ENCODE measurements at places on chromosomes 1 and 21. TPM values are rescaled to one million over a fixed set of nuclear protein-coding genes. Genes with fewer than 3 reads are reported as not detected.

CYYR1 gene
- 4.5 TPM for total RNA-seq

KIF26B gene
- total RNA-seq, result 2.3 TPM

CAPN8 gene
- not detected for total RNA-seq

MTHFR gene
- total RNA-seq, result 31.6 TPM

HPCAL4 gene
- total RNA-seq, result 1.1 TPM

KCNK1 gene
- total RNA-seq, result 1.4 TPM

FCGR3B gene
- total RNA-seq, result 4.3 TPM

PPP1R8 gene
- 36.5 TPM for total RNA-seq

PODN gene
- 200 TPM for total RNA-seq

RAVER2 gene
- total RNA-seq, result 17.5 TPM

CHODL gene
- 8.2 TPM for total RNA-seq

AMY1C gene
- not detected for total RNA-seq

DNA sequence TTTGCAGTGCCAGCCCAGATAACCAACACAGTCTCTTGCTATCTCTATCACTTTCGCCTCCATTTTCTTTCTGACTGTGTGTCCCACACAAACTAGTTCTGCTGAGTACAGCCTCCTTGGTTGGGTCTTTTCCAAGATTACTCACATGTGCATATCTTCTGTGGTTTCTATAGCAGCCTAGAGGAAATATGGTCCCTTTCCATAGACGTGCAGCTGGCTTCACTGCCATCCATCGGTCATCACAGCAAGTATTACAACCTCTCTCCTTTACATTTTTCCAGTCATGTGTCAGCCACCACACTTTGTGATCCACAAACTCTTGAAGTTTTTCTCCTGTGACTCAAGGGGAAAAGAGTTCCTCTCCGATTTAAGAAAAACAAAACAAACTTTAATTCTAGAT, 893.4 kb upstream of the ADGRL4 start:
- no peak for DNase-seq
- no peaks in the 10 kb centered on the region for H3K27me3 ChIP-seq
- H3K4me3 ChIP-seq, result no peak overlapping the region
- H3K4me1 ChIP-seq, result no peaks in the 10 kb centered on the region

GRCh38 chr1:235841938-235842545, 24.7 kb downstream of the LYST start:
- peaks cover 23% of the 10 kb centered on the region for H3K4me1 ChIP-seq
- DNase-seq, result no peak
- H3K4me3 ChIP-seq, result no peak overlapping the region
- no peaks in the 10 kb centered on the region for H3K27me3 ChIP-seq
- H3K27ac ChIP-seq, result no peak overlapping the region

DNA sequence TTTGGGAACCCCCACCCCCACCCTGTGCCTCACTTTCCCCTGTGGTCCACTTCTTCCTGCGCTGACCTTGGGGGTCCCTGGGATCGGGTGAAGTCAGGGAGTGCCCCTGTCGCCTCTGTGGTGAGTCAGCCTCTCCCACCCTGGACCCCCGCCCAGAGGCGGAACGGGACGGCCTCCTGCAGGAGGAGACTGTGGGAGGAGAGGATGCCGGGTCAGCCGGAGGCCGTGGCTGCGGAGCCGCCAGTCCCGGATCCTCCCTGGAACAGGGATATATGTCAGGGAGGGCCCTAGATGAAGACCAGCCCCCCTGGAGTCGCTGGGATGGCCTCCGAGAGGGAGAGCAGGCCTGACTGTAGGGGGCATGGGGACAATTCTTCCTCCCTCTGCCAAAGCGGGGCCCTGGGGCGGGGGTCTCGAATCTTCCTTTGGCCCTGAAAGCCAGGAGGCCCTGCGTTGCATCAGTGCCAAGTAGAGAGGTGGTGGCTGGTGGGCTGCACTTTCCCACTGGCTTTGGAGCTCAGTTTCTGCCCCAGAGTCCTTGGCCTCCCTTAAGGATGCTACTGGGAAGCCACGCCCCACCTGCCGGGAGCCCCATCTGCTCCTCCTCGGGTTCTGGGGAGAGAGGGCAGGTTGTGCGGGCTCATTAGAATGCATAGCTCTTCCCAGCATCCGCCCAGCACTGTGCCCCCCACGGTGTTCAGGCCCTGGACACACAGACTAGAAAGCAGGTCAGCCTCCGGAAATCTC, 930 bp downstream of the ARHGEF10L start:
- no peaks in the 10 kb centered on the region for H3K36me3 ChIP-seq
- peaks cover 58% of the 10 kb centered on the region for H3K4me1 ChIP-seq
- peak; percentile 87 for DNase-seq
- H3K27ac ChIP-seq, result peak overlapping the region; percentile 97
- H3K4me3 ChIP-seq, result peak overlapping the region; percentile 88
- no peaks in the 10 kb centered on the region for H3K27me3 ChIP-seq

DNA sequence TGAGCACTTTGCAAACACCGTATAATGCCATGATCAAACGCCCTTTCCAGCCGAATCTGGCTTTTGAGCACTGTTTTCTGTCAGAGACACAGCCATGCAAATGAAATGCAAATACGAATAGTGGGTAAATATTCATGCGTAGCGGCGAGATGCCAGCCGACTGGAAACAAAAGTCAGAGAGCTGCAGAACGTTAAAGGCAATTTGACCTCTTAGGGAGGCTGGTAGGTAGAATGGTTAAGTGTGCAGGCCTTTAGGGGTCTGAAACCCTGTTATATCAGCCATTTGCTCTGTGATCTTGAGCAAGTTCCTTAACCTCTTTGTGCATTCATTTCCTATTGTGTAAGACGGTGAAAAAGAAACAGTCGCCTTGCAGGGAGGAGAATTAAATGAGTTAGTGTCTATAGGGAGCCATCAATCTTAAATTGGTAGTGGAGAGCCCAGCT, 6.5 kb upstream of the SDHB start:
- H3K4me3 ChIP-seq, result no peak overlapping the region
- H3K36me3 ChIP-seq, result no peaks in the 10 kb centered on the region
- H3K27me3 ChIP-seq, result no peaks in the 10 kb centered on the region
- no peak for DNase-seq

GRCh38 chr1:97621955-97622354, 298.9 kb downstream of the DPYD start:
- no peaks in the 10 kb centered on the region for H3K4me1 ChIP-seq
- no peak for DNase-seq
- no peaks in the 10 kb centered on the region for H3K27me3 ChIP-seq
- no peak overlapping the region for H3K27ac ChIP-seq
- no peak overlapping the region for H3K4me3 ChIP-seq

- peaks cover 59% of the 10 kb centered on the region for H3K36me3 ChIP-seq
- no peak overlapping the region for H3K27ac ChIP-seq
- H3K4me3 ChIP-seq, result no peak overlapping the region
- no peaks in the 10 kb centered on the region for H3K4me1 ChIP-seq
- no peak for DNase-seq
- H3K27me3 ChIP-seq, result no peaks in the 10 kb centered on the region
Observed at GRCh38 chr1:173489149-173489600, 12.0 kb downstream of the PRDX6 start.

- DNase-seq, result no peak
- no peak overlapping the region for H3K27ac ChIP-seq
- no peaks in the 10 kb centered on the region for H3K4me1 ChIP-seq
Observed at GRCh38 chr1:5649166-5649551, 343.1 kb downstream of the NPHP4 start.

DNA sequence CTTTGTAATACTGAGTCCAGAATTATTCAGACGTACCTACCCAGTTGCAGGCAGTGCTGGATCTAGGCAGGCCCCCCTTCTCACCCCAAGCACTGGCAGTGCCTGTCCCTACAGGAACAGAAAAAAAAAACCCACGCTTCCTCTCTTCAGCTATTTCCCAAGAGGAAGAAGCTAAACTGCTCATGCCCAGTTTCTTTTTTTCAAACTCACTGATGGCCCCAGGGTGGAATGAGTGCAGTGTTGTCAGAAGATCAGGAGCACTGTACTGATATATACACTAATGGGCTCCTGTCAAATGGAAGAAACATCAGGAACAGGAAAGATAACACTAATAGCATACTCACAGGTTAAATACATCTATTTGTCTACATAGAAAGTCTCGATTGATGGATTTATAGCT, 28.2 kb upstream of the DOCK7 start:
- no peaks in the 10 kb centered on the region for H3K36me3 ChIP-seq
- H3K4me1 ChIP-seq, result no peaks in the 10 kb centered on the region
- no peak for DNase-seq

- H3K27me3 ChIP-seq, result no peaks in the 10 kb centered on the region
- DNase-seq, result no peak
- H3K27ac ChIP-seq, result peak overlapping the region; percentile 98
- H3K36me3 ChIP-seq, result no peaks in the 10 kb centered on the region
- peak overlapping the region; percentile 100 for H3K4me3 ChIP-seq
- H3K4me1 ChIP-seq, result no peaks in the 10 kb centered on the region
Observed at GRCh38 chr1:38990386-38990737, 714 bp upstream of the AKIRIN1 start.

DNA sequence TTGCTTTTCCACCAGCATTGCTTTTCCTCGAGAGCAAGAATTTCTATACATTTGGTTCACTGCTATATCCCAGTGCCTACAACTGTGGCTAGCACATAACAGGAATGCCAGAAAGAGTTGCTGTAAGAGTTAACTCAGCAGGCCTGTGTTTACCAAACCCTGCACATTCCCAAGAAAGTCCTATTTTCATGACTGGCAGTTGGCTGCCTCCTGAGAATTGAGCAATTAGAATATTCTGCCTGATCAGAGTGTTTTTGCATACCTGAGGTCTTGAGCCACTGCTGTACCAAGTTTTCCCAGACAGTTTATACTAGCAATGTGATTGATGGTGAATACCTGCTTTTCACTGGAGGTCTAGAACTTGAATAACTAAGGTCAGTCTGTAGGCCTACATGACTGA, 2.7 kb upstream of the GNPAT start:
- no peak overlapping the region for H3K27ac ChIP-seq
- H3K27me3 ChIP-seq, result no peaks in the 10 kb centered on the region

GRCh38 chr1:3170561-3171453, 101.8 kb downstream of the PRDM16 start:
- H3K4me1 ChIP-seq, result peaks cover 37% of the 10 kb centered on the region
- no peaks in the 10 kb centered on the region for H3K36me3 ChIP-seq
- peak overlapping the region; percentile 31 for H3K4me3 ChIP-seq
- H3K27me3 ChIP-seq, result no peaks in the 10 kb centered on the region
- H3K27ac ChIP-seq, result peak overlapping the region; percentile 83
- peak; percentile 94 for DNase-seq

DNA sequence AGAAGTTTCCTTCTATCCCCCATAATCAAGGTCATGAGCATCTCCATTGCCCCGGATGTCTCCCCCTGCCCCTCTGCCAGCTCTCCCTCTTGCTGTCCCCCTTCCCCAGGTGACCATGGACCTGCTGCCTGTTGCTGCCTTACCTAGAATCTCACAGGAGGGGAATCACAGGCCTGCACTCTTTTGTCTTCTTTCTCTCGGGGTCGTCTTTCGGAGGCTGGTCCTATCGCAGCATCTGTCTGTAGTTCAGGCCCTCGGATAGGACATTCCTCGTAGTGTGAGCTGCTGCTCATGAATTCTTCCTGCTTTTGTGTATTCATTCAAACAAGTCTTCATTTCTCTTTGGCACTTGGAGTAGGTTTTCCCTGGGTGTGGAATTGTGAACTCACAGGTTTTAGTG, 39.9 kb upstream of the ACTRT2 start:
- H3K27me3 ChIP-seq, result no peaks in the 10 kb centered on the region
- H3K4me3 ChIP-seq, result no peak overlapping the region
- no peaks in the 10 kb centered on the region for H3K4me1 ChIP-seq
- no peaks in the 10 kb centered on the region for H3K36me3 ChIP-seq

- DNase-seq, result no peak
- H3K4me1 ChIP-seq, result no peaks in the 10 kb centered on the region
- no peaks in the 10 kb centered on the region for H3K27me3 ChIP-seq
- no peaks in the 10 kb centered on the region for H3K36me3 ChIP-seq
Observed at GRCh38 chr1:30745834-30746208, 11.8 kb downstream of the LAPTM5 start.

- peaks cover 77% of the 10 kb centered on the region for H3K27me3 ChIP-seq
- H3K4me3 ChIP-seq, result no peak overlapping the region
- no peaks in the 10 kb centered on the region for H3K36me3 ChIP-seq
- H3K27ac ChIP-seq, result no peak overlapping the region
Observed at GRCh38 chr1:2460996-2461751, 14.9 kb upstream of the PLCH2 start.

- no peaks in the 10 kb centered on the region for H3K4me1 ChIP-seq
- H3K27ac ChIP-seq, result no peak overlapping the region
- no peaks in the 10 kb centered on the region for H3K36me3 ChIP-seq
- H3K27me3 ChIP-seq, result no peaks in the 10 kb centered on the region
Observed at GRCh38 chr1:201358596-201358995, 18.9 kb downstream of the TNNT2 start.

- peak overlapping the region; percentile 98 for H3K27ac ChIP-seq
- peak; percentile 5 for DNase-seq
- H3K27me3 ChIP-seq, result no peaks in the 10 kb centered on the region
- peaks cover 43% of the 10 kb centered on the region for H3K36me3 ChIP-seq
- peaks cover 50% of the 10 kb centered on the region for H3K4me1 ChIP-seq
Observed at GRCh38 chr1:11807133-11807532, 1.1 kb downstream of the CLCN6 start.

GRCh38 chr1:43970502-43970901, 692 bp downstream of the DPH2 start:
- no peak for DNase-seq
- no peaks in the 10 kb centered on the region for H3K27me3 ChIP-seq
- H3K4me1 ChIP-seq, result no peaks in the 10 kb centered on the region
- H3K4me3 ChIP-seq, result peak overlapping the region; percentile 90

DNA sequence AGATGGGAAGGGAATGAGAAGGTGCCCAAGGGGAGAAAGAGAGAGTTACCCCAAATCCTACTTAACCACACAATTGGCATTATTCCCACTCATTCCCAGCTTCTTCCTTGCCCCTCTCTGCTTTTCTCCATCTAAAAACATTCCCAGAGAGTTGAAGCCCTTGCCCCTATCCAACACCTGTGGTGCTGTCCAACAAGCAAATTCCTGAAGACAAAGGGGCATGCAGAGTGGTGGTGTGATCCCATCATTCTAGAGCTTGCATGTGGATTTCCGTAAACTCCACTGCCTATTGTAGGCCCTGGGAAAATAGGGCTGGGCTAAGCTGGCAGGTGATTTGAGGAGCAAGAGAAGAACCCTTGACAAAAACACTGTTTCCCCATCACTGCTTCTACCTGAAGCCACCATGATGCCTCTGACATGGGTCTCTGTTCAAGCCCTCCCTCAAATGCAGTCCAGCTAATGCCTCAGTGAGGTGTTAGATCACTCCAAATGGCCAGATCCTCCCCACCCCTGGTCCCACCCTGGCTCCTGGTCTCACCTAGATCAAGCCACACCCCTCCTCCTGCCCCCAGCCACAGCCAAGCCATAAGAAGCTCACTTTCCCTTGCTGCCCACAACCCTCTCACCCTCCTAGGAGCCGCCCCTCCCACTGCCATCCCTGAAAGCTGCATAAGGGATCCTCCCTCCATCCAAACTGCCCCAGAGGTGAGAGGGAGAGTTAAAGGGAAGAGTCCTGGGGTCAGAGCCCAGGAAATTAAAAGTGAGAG, 29.5 kb downstream of the SYT2 start:
- H3K4me3 ChIP-seq, result no peak overlapping the region
- H3K36me3 ChIP-seq, result no peaks in the 10 kb centered on the region
- H3K4me1 ChIP-seq, result no peaks in the 10 kb centered on the region

Measured in sigmoid colon (tissue), 7 donors.